AG10803 (cell line): ENCODE measurements at places on chromosomes 4 and X.

DNA sequence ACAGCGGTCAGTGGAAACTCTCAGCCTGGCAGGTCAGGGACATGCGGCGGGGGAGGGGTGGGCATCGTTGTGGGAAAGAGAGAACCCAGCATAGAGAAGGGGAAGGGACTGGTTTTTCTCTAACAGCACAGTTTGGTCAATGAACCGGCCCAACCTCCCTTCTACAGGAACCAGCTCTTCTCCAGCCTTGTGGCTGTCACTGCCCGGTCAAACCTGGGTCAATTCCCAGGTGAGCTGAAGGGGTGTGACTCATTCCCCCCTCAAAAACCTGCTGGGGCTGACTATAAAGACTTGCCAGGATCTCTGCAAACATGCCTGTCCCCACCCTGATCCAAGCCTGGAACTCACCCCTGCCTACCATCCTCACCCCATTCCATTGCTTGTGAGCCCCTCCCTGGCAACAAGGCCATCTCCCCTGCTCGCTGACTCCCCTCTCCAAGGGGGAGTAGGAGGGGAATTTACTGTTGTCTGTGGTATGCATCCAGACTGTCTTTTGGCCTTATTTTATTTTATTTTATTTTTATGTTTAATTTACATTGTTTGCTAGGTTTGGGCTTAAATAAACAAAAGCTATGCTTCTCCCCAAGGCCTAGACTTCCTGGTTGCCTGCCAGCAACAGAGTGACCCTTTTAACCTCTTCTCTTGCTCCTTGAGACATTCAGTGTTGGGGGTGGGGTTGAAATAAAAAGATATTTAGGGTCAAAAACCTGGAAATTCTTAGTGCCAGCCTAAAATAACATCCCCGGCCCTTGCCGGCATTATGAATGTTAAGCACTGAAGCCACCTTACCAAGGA lies 49.6 kb downstream of the TSC22D3 start:
- no peak for DNase-seq

GRCh38 chr4:122930862-122931261 lies 8.5 kb upstream of the NUDT6 start:
- peak; percentile 35 for DNase-seq

DNA sequence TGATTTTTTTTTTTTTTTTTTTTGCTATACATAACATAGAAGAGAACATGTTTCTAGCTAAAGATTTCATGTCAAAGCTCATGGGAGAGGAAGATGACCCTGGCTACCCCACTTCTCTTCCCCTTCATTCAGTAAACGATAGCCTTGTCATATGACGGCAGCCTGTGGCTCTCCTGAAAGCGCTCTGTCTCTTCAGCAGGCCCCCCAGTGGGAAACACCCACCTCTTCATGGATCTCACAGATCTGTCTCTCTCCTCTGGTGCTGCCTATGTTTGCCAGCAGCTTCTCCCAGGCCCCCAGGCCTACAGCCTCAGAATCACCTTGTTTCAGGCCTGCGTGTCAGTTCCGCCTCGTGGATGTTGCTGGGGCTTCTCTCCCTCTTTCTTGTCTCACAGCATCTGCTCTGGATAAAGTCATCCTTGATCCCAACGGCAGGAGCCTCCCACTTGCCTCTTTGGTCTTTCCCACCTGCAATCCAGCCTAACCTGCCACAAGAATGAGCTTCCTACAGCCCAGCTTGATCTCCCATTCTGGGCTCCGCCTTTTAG lies 34.6 kb downstream of the RHOH start:
- DNase-seq, result no peak

DNA sequence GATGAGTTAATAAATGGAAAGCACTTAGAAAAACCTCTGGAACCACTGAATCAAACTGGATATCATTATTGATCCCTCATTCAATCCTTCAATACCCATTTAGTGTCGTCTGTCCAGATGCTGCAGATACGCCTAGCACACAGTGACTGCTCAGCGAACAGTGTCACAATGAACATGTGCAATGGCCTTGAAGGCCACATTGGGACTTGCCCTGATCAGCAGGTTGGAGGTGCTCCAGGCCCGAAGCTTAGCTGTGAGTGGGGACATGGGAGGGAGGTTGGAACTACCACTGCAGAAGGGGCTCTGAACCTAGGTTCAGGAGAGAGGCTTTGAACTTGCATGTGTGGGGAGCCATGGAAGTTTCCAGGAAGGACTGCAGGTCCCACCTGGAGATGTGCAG lies 17.2 kb downstream of the GPKOW start:
- DNase-seq, result no peak

DNA sequence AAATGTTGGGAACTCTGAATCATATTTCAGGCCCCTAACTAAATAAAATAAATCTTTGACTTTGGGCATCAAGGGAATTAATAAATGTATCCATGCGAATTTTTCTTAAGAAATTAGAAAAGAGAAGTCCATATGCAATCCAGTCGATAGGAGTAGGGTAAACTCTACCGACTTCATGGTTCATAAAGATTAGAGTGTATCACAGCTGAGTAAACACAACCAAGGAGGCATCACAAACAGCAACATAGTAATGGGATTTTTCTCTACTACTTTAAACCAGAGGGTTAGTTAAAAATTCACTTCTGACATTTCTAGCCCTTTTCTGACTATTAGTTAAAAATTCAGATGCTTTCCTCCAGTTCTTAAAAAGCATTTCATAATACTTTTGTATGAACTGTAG lies 19.9 kb downstream of the SEPTIN11 start:
- no peak for DNase-seq

DNA sequence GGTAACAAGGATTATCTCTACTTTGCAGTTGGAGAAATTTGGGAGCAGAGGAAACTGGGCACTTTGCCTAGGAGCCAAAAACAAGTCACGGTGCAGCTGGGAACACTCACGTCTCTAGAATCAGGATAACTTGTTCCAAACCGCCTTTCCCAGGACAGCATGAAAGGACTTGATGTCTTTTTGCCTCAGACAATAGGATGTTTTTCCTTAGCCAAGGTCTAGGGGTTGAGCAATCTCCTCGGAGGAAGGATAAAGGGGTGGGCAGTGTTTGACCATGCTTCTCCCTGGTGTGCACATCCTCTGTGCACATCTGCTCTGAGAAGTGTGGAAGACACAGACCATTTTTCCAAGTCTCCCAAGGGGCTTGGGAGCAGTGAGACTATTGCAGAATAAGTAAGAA lies 1.7 kb upstream of the SPARCL1 start:
- peak; percentile 84 for DNase-seq

DNA sequence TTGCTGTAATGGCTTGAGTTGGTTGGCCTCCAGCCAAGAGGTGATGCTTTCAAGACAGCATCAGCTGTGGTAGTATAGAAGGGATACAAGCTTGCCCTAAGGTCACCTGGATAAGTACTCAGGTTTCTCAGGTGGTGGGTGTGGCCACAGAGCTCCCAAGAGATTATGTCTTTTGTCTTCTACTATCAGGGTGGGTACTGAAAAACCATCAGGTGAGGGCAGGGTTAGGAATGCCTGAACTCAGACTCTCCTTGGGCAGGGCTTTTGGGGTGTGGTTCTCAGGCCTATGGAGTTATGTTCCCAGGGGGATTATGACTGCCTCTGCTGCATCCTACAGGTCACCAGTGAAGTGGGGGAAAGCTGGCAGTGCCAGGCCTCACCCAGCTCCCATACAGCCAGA lies 654.6 kb upstream of the GALNT7 start:
- DNase-seq, result no peak
